ENCODE measurements at places on chromosomes 1 and 21. TPM values are rescaled to one million over a fixed set of nuclear protein-coding genes. Genes with fewer than 3 reads are reported as not detected.

CR2 gene
- under 0.01 TPM for total RNA-seq

PARP1 gene
- total RNA-seq = 92.4 TPM

RRP1B gene
- 17.2 TPM for total RNA-seq

GJA8 gene
- total RNA-seq = not detected

GJA4 gene
- total RNA-seq = 2.2 TPM

KMO gene
- 0.25 TPM for total RNA-seq

OSBPL9 gene
- 56.3 TPM for total RNA-seq

GRIK3 gene
- total RNA-seq = 34.7 TPM

S100A12 gene
- total RNA-seq = 1.7 TPM

C1orf94 gene
- 0.25 TPM for total RNA-seq

SPATA17 gene
- total RNA-seq = 4.2 TPM

SON gene
- 213 TPM for total RNA-seq

All from temporal lobe (tissue), 4 donors.